Omental fat pad (tissue), 4 donors: ENCODE measurements at places on chromosomes 6 and 20. TPM values are rescaled to one million over a fixed set of nuclear protein-coding genes. Genes with fewer than 3 reads are reported as not detected.

The PHACTR1 gene
- total RNA-seq: 17.7 TPM

The ENPP4 gene
- 16.8 TPM for total RNA-seq

The TFAP2C gene
- total RNA-seq: 11.6 TPM

The MOXD1 gene
- total RNA-seq: 1.6 TPM

The IMPG1 gene
- total RNA-seq: not detected

The TOX2 gene
- 7.1 TPM for total RNA-seq

The BCKDHB gene
- total RNA-seq: 18.1 TPM

The SMPDL3A gene
- total RNA-seq: 19.0 TPM

The DSTN gene
- 149 TPM for total RNA-seq

The PPDPF gene
- 108 TPM for total RNA-seq

The RMND1 gene
- 26.7 TPM for total RNA-seq

The ADGB gene
- total RNA-seq: not detected

DNA sequence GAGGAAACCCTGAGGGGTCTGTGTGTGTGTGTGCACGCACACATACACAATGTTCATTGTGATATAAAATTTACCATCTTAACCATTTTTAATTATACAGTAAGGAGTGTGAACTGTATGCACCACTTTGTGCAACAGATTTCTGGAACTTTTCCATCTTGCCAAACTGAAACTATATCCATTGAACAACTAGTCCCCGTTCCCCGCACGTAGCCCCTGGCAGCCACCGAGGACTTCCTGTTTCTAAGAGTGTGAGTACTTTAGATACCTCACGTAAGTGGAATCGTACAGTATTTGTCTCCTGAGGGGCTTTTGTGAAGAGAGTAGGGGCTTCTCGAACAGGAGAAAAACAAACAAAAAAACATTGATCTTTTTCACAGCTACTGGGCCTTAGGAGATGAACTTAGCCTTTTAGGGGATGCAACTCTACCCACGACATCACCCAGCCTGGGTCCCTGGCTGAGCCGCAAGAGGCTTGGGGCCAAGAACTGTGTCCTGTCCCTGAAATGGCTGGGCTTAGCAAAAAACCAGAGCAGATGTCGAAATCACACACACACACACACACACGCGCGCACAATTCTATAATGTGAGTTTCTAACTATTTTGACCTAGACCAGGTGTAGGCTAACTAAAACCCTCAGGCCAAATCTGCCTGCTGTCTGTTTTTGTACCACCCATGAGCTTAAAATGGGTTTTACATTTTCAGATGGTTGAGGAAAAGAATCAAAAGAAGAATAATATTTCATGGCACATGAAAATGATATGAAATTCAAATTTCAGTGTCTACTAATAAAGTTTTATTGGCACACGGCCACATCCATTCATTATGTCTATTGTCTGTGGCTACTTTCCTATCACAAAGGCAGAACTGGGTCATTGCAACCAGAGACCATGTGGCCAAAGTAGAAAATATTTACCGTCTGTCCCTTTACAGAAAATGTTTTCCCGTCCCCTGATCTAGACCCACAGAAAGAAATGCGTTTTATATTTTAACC, 144.2 kb downstream of the EYA2 start:
- DNase-seq: no peak

DNA sequence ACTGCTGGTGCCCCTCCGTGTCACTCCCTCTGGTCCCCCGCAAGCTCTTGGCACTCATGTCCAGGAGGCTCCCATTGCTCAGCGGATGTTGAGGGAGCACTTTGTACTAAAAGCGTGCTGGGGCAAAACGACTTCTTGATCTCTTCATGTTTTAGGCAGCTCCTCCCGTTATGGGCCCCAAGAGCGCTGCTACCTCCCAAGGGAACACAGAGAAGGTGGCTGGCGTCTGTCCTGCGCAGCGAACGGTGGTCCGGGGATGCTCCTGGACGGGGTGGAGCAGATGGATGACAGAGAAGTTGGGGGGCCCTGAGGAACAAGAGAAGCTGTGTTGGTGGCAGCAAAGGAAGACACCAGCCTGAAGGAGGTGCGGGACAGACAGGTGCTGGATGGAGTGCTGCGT, 99.8 kb downstream of the TMEM242 start:
- DNase-seq: no peak

- no peak for DNase-seq
Observed at GRCh38 chr6:148440016-148440415, 97.4 kb downstream of the SASH1 start.

- DNase-seq: no peak
Observed at GRCh38 chr20:39850821-39851330, 838.2 kb downstream of the MAFB start.

- DNase-seq: no peak
Observed at GRCh38 chr6:57162028-57162427, 10.1 kb upstream of the BAG2 start.

DNA sequence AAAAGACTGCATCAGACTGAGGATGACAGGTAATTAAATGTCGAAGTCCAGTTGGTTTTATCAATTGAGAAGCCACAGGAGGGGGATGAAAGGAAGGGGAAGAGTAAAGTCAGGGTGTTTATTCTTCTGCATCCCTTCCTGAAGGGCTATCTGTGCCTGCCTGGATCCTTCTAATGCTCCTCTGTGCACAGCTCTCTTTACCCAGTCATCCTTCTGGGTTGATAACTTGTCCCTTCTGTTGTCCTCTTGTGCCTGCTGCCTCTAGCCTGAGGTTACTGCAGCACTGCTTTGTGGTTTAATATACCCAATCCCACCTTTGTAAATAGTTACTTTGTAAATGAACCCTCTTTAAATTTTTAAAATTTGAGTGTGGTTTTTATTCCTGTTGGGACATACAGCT, 1127.3 kb downstream of the EPHA7 start:
- DNase-seq: no peak

- DNase-seq: no peak
Observed at GRCh38 chr20:5670874-5671273, 79.3 kb upstream of the SHLD1 start.

- DNase-seq: no peak
Observed at GRCh38 chr20:50844430-50845100, 49.7 kb downstream of the BCAS4 start.

- no peak for DNase-seq
Observed at GRCh38 chr20:13677241-13677640, 38.5 kb upstream of the TASP1 start.

DNA sequence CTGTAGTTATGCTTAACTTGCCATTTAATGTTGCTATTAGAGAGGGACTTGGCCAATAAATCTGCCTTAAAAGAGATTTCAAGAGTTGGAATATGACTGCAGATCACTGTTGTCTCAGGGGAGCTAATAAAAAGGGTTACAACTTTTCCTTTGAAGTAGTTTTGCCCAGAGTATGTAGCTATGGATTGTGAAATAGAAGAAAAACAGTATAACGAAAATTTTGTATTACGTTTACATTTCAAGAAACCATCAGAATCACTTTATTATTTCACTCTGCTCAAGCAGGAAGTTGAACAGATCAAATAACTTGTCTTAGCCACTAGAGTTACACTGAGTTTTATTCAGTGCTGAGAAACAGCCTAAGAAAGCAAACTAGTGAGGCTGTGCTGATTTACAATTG, 3.0 kb upstream of the ZSCAN26 start:
- no peak for DNase-seq

GRCh38 chr20:13745784-13746183, 38.9 kb downstream of the ESF1 start:
- DNase-seq: no peak

DNA sequence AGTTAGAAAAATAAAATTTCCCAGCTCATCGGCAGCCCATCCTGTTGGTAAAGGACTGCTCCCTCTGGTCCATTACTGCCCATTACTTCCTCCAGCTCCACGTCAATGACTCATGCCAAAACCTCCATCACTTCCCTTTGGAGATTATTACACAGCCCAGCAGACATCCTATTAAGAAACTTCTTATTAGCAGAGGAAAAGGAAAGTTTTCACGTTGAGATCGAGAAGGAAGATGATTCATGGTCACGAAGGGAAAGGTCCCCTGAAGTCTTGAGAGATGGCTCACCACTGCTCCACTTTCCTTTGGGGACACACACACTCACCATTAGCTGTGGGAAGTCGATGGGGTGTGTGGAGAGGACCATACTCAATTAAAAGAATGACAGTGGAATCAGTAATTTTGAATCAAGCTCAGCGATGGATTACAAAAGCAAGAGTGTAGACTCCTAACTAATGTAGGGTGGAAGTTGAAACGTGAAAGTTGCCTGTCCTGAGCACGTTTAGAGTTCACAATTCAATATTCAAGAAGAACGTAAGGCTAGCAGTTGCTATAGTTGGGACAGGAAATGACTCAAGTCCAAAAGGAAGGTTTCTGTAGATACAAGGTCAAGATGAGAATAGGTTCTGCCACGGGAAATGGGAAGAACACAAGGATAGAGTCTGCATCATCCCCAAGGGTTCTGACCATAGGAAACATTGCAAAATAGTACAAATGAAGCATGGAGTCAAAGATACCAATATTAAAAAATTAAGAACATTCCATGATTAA, 21.6 kb downstream of the SASH1 start:
- no peak for DNase-seq

- no peak for DNase-seq
Observed at GRCh38 chr6:110714143-110714542, 101.1 kb downstream of the CDK19 start.

- no peak for DNase-seq
Observed at GRCh38 chr6:10256113-10256690, 158.7 kb downstream of the TFAP2A start.

GRCh38 chr20:49747707-49748524, 34.2 kb upstream of the B4GALT5 start:
- DNase-seq: peak; percentile 53

GRCh38 chr6:40346246-40346645, 240.9 kb downstream of the LRFN2 start:
- DNase-seq: no peak

- DNase-seq: no peak
Observed at GRCh38 chr6:133906050-133906449, 17.1 kb downstream of the TCF21 start.

- no peak for DNase-seq
Observed at GRCh38 chr6:113907102-113907815, 50.1 kb downstream of the MARCKS start.

- DNase-seq: no peak
Observed at GRCh38 chr6:53439556-53439955, 90.8 kb upstream of the ELOVL5 start.

DNA sequence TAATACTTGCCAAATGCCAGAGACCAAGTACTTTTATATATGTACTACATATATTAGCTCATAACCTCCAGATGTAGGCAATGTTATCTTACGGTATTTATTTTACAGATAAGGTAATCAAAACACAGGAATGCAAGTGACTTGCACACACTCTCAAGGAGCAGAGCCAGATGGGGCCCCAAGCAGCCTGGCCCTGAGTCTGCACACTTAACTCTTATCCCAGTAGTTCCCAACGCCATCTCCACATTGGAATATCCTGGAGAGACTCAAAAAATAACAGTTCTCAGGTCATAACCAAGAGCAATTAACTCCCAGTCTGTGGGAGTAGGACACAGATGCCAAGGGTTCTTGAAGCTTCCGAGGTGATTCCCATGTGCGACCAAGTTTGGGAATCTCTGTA, 398.7 kb downstream of the PHF3 start:
- DNase-seq: no peak

GRCh38 chr6:138979365-138979764, 8.7 kb downstream of the REPS1 start:
- no peak for DNase-seq

DNA sequence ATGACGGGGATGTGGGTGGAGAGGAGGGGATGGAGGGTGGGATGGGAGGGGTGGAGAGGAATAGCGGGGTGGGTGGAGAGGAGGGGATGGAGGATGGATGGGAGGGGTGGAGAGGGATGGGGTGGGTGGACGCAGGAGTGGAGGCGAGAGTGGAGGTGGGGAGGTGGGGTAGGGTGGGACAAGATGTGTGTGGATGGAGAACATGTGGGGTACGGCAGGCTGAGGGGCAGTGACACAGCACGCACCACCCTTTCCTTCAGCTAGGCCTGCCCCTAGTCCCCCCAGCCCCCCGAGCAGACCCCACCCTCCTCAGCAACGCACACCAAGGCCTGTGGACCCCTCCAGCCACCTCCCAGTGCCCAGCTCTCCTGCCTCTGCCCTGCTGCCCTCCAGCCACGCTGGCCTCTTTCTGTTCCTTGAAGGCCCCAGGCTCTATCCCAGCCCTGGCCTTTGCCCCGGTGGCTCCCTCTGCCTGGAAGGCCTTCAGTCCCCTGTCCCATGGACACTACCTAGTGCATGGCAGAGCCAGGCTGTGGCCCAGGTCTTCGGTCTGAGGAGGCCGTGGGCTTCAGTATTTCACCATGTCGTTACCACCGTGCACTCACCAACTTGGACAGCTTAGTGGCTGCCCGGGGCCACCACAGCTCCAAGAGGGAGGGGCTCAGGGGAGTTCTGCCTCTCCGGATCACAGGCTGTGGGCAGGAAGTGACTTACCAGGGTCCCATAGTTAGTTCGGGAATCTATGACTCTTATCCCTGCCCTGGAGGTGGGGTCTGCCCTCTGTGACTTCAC, 78.4 kb upstream of the PMEPA1 start:
- DNase-seq: no peak

DNA sequence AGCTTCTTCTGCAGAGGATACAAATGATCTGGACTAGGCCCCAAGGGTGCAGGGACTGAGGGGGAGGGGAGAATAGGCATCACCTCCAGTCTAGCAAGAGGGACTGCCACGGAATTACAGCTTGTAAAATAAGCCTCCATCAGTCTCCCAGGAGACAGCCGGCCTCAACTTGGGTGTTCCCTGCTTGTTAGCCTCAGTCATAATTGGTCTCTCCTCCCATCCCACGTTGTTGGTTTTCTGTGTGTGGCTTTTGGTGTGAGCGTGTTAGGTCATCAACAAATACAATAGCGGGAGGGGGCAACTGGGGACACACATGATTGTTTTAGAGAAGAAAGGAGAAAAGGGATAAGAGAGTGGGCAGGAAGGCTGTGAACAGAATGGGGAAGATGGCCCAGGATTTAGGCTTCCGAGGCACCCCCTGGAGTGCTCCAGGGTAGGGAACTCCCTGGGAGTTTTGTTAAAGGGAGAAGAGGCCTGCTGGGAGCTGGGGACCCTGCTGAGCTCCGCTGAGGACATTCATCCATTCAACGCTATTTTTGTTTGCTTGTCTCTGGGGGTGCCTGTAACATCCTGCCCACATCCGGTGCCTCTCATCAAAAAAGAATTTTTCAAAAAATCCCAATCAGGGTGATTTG, 9.2 kb downstream of the FOXA2 start:
- no peak for DNase-seq

GRCh38 chr6:91273729-91274128, 686.9 kb upstream of the MAP3K7 start:
- DNase-seq: no peak

- DNase-seq: no peak
Observed at GRCh38 chr6:10276106-10276505, 138.8 kb downstream of the TFAP2A start.
